SJCRH30 (cell line): ENCODE measurements at places on chromosomes 1 and 21.
A peak's percentile ranks its signal among the peaks of the same experiment; 100 is the strongest.

GRCh38 chr21:29206445-29206844, 76.0 kb downstream of the MAP3K7CL start:
- no peak overlapping the region for H3K27ac ChIP-seq
- H3K4me1 ChIP-seq, result no peaks in the 10 kb centered on the region
- no peaks in the 10 kb centered on the region for H3K36me3 ChIP-seq
- H3K4me3 ChIP-seq, result no peak overlapping the region

- no peak overlapping the region for H3K27ac ChIP-seq
- H3K36me3 ChIP-seq, result no peaks in the 10 kb centered on the region
- DNase-seq, result no peak
- H3K4me1 ChIP-seq, result no peaks in the 10 kb centered on the region
- no peaks in the 10 kb centered on the region; the same call in 1 of the 2 replicates for H3K27me3 ChIP-seq
Measured at GRCh38 chr1:241658081-241658793, 6.2 kb downstream of the WDR64 start.

DNA sequence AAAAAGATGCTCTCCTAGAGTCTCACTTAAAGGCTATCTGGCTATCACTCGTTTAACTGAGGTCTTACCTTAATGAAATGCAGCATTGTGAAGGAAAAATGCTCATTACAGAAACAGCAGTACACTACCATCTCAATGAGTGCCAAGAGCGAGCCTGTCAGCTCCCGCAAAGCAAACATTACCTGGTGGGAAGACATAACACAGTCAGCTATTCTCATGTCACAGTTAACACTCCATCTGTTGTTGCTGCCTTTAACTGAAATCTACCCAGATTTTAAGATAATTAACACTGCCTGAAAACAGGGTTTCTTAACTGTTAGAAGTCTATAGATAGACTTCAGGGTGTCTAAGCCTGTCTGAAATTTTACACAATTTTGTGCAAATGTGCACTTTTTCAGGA, 39.1 kb downstream of the PCSK9 start:
- no peak for DNase-seq
- peaks cover 92% of the 10 kb centered on the region for H3K36me3 ChIP-seq
- no peak overlapping the region for H3K27ac ChIP-seq
- no peaks in the 10 kb centered on the region for H3K4me1 ChIP-seq
- H3K4me3 ChIP-seq, result no peak overlapping the region
- H3K27me3 ChIP-seq, result no peaks in the 10 kb centered on the region

GRCh38 chr1:231670755-231671154, 44.2 kb downstream of the DISC1 start:
- no peaks in the 10 kb centered on the region for H3K4me1 ChIP-seq
- no peaks in the 10 kb centered on the region for H3K27me3 ChIP-seq
- no peak overlapping the region for H3K4me3 ChIP-seq
- no peak overlapping the region for H3K27ac ChIP-seq
- H3K36me3 ChIP-seq, result no peaks in the 10 kb centered on the region
- no peak for DNase-seq

GRCh38 chr1:210272666-210273065, 40.1 kb downstream of the SERTAD4 start:
- no peaks in the 10 kb centered on the region; the same call in none of the 2 replicates for H3K27me3 ChIP-seq
- H3K36me3 ChIP-seq, result no peaks in the 10 kb centered on the region
- H3K4me1 ChIP-seq, result no peaks in the 10 kb centered on the region
- DNase-seq, result peak; percentile 10

GRCh38 chr1:15935056-15935950, 40.6 kb downstream of the ZBTB17 start:
- H3K27me3 ChIP-seq, result no peaks in the 10 kb centered on the region
- H3K36me3 ChIP-seq, result peaks cover 96% of the 10 kb centered on the region
- no peak overlapping the region for H3K4me3 ChIP-seq
- no peaks in the 10 kb centered on the region for H3K4me1 ChIP-seq
- no peak for DNase-seq

- no peaks in the 10 kb centered on the region for H3K36me3 ChIP-seq
- peaks cover 11% of the 10 kb centered on the region for H3K27me3 ChIP-seq
- H3K4me1 ChIP-seq, result peaks cover 16% of the 10 kb centered on the region
- no peak overlapping the region for H3K27ac ChIP-seq
- DNase-seq, result no peak
- no peak overlapping the region for H3K4me3 ChIP-seq
Measured at GRCh38 chr1:154403261-154403943, 1.7 kb upstream of the IL6R start.

DNA sequence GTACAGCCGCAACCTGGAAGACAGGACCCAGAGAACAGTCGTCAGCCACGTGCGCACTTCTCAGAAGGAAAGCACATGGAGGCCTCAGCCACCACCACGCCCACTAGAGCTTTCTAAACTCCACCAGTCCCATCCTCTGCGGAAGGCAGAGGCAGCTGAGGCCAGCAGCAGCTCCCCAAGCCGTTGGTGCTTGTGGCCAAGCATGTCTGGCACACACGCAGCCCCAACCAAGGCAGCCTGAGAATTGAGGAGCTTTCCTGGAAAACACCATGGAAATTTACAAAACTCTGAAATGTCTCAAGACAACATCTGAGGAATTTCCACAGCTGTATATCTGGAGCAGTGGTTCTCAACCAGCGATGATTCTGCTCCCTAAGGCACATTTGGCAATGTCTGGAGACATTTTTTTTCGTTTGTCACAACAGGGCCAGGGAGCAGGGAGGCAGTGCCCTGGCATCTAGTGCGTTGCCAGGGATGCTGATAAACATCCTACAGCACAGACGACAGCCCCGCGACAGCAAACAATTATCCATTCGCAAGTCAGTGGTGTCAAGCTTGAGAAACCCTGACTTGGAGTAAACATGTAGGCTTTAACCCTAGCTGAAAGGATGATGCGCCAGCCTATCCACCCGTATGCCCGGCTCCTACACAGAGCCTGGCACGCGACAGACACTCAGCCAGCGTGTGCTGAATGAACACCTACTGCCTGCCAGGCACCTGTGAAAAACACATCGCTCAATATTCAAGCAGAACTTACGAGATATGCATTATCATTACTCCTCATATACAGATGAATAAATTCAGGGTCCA, 24.7 kb downstream of the NPHP4 start:
- 0 out of 2 replicates have a peak, but pooled peaks cover 4% of the 10 kb centered on the region for H3K36me3 ChIP-seq
- H3K27ac ChIP-seq, result no peak overlapping the region
- no peaks in the 10 kb centered on the region for H3K27me3 ChIP-seq
- H3K4me3 ChIP-seq, result no peak overlapping the region
- no peaks in the 10 kb centered on the region for H3K4me1 ChIP-seq

DNA sequence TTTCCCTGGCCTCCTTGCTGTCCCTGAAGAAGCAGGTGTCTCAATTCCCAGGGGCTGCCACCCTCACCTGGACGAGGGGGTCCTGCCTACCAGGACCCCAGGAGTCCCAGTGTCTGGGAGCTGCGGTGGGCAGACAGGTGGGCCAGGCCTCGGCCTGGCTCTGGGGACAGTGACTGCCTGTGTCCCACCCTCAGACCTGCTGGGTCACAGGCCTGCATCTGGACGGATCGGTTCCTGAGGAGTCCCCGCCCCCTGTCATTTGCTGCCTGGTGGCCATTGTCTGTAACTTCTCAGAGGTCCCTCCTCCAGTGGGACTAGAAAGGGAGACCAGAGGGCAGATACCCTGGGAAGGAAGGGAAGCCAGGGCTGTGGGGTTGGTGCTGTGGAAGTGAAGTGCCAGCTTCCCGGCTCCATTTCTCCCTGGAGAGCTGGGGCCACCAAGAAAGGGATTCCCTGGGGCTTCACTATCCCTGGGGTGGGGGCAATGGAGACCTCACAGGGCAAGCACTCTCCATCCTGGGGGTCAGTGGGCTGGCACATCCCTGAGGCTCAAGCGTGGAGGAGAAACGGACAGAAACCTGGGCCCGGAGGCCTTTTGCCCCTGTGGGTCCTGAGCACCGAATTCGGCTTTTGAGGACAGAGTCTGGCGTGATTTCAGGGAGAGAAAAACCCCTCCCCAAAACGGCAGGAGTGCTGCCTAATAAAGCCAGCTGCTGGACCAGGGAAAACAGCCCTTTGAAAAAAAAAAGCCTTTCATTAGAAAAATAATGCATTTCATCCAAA, 157.3 kb downstream of the PEX14 start:
- DNase-seq, result no peak
- no peaks in the 10 kb centered on the region for H3K36me3 ChIP-seq
- H3K27ac ChIP-seq, result no peak overlapping the region
- H3K27me3 ChIP-seq, result no peaks in the 10 kb centered on the region
- H3K4me3 ChIP-seq, result no peak overlapping the region
- H3K4me1 ChIP-seq, result peaks cover 16% of the 10 kb centered on the region

GRCh38 chr1:219926363-219926998, 1.9 kb downstream of the SLC30A10 start:
- H3K27ac ChIP-seq, result no peak overlapping the region
- no peaks in the 10 kb centered on the region for H3K4me1 ChIP-seq
- no peaks in the 10 kb centered on the region for H3K36me3 ChIP-seq
- H3K4me3 ChIP-seq, result no peak overlapping the region
- H3K27me3 ChIP-seq, result no peaks in the 10 kb centered on the region

DNA sequence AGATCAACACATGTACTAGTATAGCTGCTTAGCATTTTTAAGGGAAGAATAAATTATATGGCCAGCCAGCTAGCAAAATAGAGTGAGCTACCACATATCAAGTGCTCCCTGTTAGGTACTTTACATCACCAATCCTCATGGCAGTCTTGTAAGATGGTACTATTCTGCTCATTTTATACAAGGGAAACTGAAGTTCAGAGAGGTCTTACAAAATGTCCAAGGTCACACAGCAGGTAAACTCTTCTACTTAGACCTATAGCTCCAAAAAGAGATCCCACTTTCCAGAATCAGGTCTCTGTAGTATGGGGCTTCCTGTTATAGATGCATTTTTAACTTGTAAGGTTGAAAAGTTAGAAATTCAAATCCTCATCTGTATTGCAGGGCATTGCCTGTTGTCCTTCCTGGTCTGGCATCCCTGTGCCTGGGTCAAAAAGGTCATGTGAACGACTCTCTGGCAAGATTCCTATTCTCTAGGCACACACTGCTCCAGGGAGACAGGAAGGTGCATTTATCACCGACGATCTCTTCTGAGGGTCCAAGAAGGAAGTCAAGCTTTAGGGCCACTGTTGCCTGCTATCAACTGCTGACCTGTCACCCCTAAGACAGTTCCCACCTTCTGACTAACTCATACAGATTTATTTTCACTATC, 41.1 kb downstream of the TRIT1 start:
- peaks cover 67% of the 10 kb centered on the region for H3K36me3 ChIP-seq
- DNase-seq, result no peak
- H3K27me3 ChIP-seq, result no peaks in the 10 kb centered on the region

- no peaks in the 10 kb centered on the region for H3K36me3 ChIP-seq
- H3K4me3 ChIP-seq, result no peak overlapping the region
Measured at GRCh38 chr1:183806675-183807074, 1.8 kb downstream of the RGL1 start.

- H3K27me3 ChIP-seq, result no peaks in the 10 kb centered on the region
- H3K4me1 ChIP-seq, result peaks cover 25% of the 10 kb centered on the region
- no peak overlapping the region for H3K27ac ChIP-seq
Measured at GRCh38 chr1:44677201-44677766, 2.8 kb downstream of the ARMH1 start.

GRCh38 chr21:19122356-19122755, 718.8 kb upstream of the TMPRSS15 start:
- no peak overlapping the region for H3K4me3 ChIP-seq
- H3K4me1 ChIP-seq, result no peaks in the 10 kb centered on the region
- DNase-seq, result no peak
- no peak overlapping the region for H3K27ac ChIP-seq
- H3K36me3 ChIP-seq, result no peaks in the 10 kb centered on the region

DNA sequence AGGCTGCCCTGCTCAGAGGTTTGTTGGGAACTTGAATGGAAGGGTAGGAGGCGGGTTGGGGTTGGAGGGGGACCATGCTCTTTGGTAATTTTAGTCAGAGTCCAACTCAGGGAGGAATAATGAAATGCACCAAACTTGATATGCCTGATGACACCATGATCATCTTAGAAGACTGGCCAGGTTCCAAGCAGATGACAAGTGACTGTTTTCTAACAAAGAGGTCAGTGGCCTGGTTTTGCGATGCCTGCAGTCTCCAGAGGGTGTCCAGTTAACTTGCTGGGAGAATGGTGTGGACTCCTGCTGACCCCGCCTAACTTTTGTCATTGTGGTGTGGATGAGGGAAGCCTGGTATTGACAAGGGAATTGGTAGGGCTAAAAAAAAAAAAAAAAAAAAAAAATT, 12.4 kb downstream of the VANGL1 start:
- H3K4me3 ChIP-seq, result no peak overlapping the region
- no peak overlapping the region for H3K27ac ChIP-seq
- H3K27me3 ChIP-seq, result no peaks in the 10 kb centered on the region
- peaks cover 19% of the 10 kb centered on the region for H3K36me3 ChIP-seq
- peaks cover 11% of the 10 kb centered on the region; the same call in 1 of the 2 replicates for H3K4me1 ChIP-seq

DNA sequence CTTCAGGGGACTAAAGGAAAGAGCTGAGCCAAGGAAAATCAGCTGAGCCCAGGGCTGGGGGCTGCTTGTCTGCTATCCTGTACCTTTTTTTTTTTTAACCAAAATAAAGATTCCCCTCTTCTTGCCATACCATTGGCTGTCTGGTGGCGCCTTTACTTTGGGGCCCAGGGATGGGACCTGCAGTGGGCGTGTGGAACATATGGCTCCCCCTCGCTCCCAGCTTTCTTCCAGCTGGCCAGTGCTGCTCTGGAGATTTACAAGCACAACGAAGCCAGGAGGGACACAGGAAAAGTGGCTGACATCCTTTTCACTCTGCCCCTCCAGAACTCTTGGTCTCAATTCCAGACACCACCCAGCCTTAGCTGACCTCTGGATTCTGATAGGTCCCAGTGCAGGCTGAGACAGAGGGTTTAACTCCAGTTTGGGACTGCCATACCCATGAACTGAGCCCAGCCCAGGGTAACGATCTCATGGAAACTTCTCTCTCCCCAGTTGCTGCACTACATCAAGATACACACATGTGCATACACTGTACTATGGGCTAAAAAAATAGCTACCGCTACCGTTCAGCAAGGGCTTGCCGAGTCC, 5.4 kb upstream of the SFN start:
- H3K27ac ChIP-seq, result no peak overlapping the region
- no peaks in the 10 kb centered on the region for H3K4me1 ChIP-seq
- no peaks in the 10 kb centered on the region for H3K27me3 ChIP-seq

- no peak overlapping the region for H3K27ac ChIP-seq
- H3K4me3 ChIP-seq, result no peak overlapping the region
- H3K27me3 ChIP-seq, result no peaks in the 10 kb centered on the region; the same call in none of the 2 replicates
- no peaks in the 10 kb centered on the region for H3K36me3 ChIP-seq
- DNase-seq, result no peak
- H3K4me1 ChIP-seq, result no peaks in the 10 kb centered on the region
Measured at GRCh38 chr1:228353601-228354371, 52.8 kb downstream of the TRIM11 start.

DNA sequence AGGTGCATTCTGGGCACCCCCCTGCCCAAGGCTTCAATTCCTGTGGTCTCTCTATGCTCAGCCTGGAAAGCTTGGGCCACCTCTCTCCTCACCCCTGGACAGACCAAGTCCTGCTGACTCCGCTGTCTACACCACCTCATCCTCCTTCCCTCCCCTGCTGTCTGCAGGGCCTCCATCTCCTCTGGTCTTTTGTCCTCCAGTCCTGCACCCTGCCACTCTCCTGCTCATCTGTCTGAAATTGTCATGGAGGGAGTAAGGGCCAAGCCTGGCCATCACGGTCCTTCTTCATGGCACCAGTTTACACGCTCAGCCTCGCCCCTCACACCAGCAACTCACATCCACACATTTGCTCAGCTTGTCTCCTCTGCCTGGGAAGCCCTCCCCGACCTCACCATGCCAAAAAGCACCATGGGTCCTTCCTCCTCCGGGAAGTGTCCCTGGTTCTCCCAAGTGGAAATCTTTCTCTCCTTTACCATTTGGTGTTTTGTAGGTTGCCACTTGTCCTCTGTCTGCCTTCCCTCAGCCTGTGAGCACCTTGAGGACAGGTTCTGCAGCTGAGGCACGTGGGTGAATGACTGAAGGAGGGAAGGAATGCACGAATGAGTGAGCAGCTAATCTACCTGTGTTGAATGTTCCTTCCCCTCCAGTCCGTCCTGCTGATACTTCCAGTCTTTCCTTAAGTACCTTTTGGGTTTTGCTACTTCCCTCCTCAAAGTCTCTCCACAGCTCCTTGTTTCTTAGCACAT, 2.1 kb upstream of the SLC2A1 start:
- H3K27ac ChIP-seq, result no peak overlapping the region
- H3K27me3 ChIP-seq, result no peaks in the 10 kb centered on the region
- H3K36me3 ChIP-seq, result no peaks in the 10 kb centered on the region
- peaks cover 28% of the 10 kb centered on the region for H3K4me1 ChIP-seq
